ENCODE measurements at places on chromosomes 11 and 22. TPM values are rescaled to one million over a fixed set of nuclear protein-coding genes. Genes with fewer than 3 reads are reported as not detected.

DNA sequence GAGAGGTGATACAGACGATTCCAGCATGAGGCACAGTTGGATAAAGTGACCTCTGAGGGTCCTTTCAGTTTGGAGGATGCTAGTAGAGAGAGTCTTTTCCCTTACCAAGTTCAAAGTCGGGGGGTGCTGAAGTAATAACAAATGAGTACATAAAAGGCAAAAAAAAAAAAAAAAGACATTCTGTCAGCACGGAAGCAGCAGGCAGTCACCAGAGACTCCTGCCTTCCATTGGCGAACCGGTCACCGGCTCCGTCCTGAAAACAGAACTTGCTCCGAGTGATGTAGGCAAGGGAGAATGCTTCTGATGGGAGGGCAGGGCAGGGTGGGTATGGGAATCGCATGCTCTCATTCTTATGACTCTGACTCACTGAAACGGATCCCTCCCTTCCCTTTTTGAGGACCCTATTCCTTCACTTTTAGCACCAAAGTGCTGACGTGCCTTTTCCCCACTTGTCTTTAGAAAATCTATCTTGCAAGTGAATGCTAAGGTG, 65.9 kb downstream of the PRR5L start:
- DNase-seq, result no peak

LDHAL6A gene
- total RNA-seq, result 0.62 TPM

DNA sequence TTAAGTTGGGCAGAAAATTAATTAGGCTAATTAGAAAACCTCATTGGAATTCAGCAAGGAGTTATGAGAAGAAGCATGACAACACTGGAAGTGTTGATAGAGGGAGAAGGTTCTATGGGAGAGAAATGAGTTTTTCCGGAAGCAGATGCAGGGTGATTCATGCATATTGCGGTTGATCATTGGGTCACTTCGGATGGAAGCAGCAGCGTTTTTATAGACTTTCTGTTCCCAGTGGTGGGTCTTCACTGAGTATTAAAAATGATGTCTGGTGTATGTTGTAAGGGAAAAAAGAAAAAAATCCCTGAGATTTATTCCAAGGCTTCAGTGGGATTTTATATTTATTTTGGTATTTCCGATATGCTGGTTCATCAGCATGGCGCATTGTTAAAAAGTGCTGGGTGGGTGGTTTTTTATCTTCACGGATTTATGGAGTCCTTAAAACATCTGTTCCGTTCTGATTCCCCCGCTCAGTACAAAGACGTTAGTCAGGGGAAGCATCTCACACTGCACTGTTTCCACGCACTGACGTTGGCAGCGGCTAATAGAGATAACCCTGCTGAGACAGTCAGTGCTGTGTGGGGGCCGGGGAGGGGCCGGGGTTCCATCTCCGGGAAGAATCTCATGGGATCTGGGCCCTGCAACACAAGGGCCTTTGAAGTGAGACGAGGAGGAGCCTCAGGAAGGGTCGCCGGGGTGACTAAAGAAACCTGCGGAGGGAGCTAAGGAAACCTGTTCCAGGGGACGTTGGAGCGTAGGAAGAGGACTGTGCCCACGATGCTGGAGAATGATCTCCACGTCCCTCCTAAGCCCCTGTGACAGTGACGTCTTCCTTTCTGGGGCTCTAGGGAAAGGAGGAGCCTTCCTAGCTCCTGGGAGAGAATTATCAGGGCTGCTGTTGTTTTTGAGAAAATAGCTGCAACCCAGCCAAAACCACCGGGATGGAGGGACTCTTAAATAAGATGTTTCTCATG, 390.0 kb downstream of the NTM start:
- peak; percentile 60 for DNase-seq

GRCh38 chr11:65516135-65516968, 8.5 kb upstream of the SCYL1 start:
- DNase-seq, result no peak

DNA sequence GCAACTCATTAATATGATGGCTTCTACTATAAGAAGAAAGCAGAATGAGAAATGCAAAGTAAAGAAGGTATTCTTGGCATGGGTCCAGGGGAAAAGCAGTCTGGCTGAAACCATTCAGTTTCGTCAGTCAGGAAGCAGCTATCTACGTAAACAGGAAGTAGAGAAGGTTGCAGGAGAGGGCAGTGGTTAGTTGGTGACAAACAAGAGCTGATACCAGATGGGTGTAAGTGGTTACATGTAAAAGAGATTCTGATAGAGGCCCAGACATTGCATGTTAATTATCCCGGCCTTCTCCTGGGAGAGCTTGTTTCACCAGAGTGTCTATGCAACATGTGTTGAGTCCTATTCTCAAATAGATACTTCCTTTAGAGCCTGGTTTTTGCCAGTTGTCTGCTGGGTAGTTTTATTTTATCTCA, 58.4 kb upstream of the PSMA1 start:
- no peak for DNase-seq

DNA sequence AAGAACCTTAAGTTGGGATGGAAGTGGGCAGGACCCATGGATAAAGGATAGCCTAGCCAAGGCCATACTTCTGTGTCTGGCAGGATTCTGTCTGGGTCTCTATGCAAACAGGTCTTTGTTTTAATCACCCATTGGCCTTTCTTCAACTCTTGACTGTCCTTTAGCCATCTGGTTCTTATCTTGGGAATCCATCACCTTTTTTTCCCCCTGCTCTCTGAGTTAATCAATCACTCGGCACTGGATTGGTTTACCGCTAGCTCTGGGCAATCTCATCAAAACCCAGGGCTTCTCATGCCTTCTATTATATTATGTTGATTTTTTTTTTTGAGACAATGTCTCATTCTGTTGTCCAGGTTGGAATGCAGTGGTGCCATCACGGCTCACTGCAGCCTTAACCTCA, 1.8 kb upstream of the RNF169 start:
- DNase-seq, result no peak

THYN1 gene
- total RNA-seq, result 41.5 TPM

SLC6A5 gene
- total RNA-seq, result not detected

- no peak for DNase-seq
Observed at GRCh38 chr22:37498289-37498909, 12.2 kb upstream of the MFNG start.

RIMBP3C gene
- total RNA-seq, result 1.6 TPM

GRCh38 chr11:10488121-10488933, 33.3 kb downstream of the AMPD3 start:
- DNase-seq, result no peak

- DNase-seq, result peak; percentile 69
Observed at GRCh38 chr22:37340331-37341262, 58.3 kb downstream of the CYTH4 start.

DNA sequence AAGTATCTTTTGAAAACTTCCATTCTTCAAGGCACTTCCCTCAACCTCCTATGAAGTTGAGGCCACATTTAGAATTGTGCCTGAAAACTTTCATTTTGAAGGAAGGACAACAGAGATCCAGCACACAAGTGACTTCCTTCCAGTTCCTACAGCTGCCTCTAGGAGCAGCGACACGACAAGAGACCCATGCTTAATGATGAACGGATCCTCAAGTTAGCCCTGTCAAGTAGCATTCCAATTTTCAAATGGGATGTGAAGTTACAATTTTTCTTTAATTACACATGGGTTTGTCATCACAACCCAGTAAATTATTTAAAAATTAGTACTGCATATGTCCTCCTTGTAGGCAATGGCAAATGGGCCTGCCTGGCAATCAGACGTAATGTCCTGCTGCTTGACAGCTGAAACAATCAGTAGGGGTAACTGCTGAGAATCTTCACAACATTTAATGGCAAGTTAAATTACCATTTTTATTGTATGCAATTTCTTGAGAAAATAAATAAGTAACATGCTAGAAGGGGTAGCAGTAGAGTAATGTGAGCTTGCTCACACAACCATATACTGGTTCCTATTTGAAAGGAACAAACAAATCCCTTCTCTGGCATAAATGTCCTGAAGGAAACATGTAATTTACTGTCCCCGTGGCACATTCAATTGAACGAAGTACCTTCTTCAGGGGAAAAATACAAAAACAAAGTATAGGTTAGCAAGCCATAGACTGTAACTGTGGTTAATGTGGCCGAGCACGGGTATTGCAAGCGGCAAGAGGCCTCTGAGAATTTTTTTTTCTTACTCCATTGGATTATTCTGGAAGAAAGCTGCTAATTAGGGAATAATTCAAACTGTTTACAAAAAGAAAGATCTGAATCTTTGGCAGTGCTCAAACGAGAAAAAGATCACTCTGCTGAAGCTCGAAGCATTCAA, 288.3 kb downstream of the CADM1 start:
- no peak for DNase-seq

DNA sequence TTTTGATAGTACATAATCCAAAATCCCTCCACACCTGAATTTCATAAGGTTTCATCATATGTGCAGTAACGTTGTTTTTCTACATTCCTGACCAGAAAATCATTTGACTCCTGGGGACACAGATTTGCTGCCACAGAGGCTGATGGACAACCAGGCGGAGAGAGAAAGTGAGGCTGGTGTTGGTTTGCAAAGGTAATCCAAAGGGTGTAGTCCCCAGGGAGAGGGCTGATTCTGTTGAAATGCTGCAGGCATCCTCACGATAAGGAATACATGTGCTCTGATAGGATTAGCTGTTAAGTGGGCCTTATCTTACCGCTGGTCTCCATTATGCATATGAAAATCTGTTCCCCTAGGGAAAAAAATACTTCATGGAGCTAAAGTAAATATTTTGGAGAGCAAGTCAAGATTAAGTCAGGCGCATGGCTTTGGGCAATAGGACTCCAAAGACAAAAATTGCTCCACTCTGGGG, 8.1 kb downstream of the APOL6 start:
- DNase-seq, result no peak

- no peak for DNase-seq
Observed at GRCh38 chr11:48103621-48104567, 112.7 kb upstream of the OR4B1 start.

GRCh38 chr11:86337227-86337626, 35.2 kb downstream of the HIKESHI start:
- no peak for DNase-seq

- no peak for DNase-seq
Observed at GRCh38 chr11:133243832-133244231, 288.5 kb downstream of the OPCML start.

DNA sequence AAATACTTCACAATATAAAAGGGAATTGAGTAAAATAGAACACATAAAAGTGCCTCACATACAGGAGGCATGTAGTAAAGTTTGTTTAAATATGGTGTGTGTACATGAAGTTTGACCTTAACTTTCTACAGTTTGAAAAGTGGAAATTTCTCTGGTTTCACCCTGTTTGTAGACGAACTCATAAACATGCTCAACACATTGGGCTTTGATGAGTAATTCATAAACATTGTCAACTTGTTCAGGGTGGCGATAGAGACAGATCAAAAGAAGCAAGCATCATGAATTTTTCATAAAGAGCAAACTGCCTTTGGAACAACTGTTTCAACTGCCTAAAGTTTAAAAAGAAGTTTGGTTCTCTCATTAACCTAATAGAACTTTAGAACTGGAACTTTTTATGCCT, 9.1 kb downstream of the SLN start:
- DNase-seq, result no peak

DNA sequence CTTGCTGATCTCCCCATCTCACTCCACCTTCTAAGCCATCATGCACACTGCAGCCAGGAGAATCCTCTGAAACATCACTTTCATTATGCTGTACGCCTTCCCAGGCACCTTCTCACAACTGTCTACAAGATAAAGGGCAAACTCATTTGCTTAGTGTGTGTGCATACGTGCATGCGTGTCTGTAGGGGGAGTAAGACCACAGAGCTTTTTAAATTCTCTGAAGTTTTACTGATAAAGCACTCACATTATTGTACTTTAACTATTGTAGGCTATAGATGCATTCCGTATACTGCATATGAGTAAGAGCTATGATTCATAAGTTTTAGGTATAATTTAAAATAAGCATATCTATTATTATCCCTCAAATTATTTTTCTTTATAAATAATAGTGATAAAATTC, 15.3 kb upstream of the ANKK1 start:
- no peak for DNase-seq

- DNase-seq, result no peak
Observed at GRCh38 chr11:134837166-134837886, 425.3 kb upstream of the B3GAT1 start.

DNA sequence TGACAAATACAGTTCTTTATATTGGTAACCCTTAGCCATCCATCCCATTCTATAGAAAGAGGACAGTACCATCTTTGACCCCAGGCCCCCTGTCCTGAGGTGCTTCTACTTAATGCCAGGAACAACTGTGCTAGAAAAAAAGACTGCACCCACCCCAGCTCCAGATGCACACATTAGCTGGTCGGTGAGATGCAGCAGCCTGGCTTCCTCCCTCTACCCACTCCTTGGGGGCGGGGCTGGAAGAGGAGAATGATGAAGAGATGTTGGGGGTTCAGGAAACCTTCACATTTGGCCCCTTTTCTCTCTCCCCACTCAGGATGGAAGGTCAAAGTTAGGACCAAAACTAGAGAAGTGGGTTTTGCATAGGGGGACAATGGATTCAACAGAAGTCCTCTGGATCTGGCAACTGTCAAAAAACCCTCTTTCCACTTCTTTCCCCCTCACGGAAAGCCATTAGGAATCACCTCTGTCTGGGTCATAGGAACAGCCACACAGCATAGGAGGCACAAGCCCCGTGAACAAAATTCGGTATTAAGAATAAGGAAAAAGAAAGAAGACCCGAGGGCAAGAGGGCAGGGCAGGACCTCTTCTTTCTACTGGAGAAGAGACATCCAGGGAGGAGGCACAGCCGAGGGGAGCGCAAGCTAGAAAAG, 755 bp downstream of the NRIP3 start:
- DNase-seq, result no peak

GRCh38 chr11:98564881-98565280, 455.9 kb upstream of the CNTN5 start:
- DNase-seq, result no peak

- DNase-seq, result no peak
Observed at GRCh38 chr22:16989915-16990314, 18.1 kb downstream of the GAB4 start.

CNGA4 gene
- 0.31 TPM for total RNA-seq

DNA sequence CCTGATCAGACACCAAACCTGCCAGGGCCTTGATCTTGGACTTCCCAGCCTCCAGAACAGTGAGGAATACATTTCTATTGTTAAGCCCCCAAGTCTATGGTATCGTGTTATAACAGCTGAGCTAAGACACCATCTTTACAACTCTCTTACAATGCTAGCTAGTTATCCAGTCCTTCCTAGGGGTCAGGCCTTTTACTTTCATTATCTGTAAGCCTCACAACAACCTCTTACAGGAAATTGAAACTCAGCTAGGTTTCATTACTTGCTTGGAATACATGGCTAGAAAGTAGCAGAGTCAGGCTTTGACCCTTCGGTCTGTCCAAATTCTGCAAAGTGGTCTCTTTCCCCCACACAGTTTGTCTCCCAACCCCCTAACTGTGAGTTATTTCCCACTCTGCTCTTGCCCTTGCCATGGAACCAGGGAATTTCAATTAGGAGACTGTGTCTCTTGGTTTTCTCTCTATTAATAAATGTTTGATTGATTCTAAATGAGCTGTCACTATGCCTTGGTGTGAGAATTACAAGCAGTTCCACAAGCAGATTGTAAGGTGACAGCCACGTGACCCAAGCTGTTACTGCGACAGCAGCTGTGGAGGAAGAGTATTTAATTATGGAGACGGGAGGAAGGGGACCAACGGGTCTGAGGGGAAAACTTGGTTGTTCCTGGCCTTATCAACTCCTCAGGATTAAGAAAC, 38.4 kb upstream of the CLMP start:
- no peak for DNase-seq

P4HA3 gene
- not detected for total RNA-seq
